ENCODE measurements at places on chromosomes 13 and 19.

- DNase-seq = no peak
These were observed 65.2 kb upstream of the PEG3 start for GRCh38 chr19:56905631-56906150.

- DNase-seq = no peak
These were observed 42.5 kb downstream of the WDFY2 start for GRCh38 chr13:51626749-51627148.

GRCh38 chr13:44191504-44192171 lies 182.0 kb upstream of the SERP2 start:
- peak; percentile 8 for DNase-seq

DNA sequence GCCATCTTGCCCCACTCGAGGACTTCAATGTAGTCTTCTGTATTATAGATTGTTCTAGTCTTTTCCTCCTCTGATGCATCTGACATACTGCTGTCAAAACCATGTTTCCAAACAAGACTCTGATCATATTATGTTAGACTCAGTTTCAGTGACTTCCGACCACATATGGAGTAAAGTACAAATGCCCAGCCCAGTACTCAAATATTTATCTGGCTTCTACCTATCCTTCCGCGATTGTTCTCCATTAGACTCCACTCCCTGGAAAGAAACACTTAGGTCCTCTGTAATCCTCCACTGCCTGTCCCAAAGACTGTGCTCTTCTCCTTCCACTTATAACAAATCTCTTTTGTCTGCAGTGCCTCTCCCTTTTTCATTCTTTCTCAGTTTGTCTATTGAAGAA lies 439.5 kb downstream of the EFNB2 start:
- no peak for DNase-seq

- DNase-seq = no peak
These were observed 389.2 kb downstream of the NDFIP2 start for GRCh38 chr13:79870123-79870522.

DNA sequence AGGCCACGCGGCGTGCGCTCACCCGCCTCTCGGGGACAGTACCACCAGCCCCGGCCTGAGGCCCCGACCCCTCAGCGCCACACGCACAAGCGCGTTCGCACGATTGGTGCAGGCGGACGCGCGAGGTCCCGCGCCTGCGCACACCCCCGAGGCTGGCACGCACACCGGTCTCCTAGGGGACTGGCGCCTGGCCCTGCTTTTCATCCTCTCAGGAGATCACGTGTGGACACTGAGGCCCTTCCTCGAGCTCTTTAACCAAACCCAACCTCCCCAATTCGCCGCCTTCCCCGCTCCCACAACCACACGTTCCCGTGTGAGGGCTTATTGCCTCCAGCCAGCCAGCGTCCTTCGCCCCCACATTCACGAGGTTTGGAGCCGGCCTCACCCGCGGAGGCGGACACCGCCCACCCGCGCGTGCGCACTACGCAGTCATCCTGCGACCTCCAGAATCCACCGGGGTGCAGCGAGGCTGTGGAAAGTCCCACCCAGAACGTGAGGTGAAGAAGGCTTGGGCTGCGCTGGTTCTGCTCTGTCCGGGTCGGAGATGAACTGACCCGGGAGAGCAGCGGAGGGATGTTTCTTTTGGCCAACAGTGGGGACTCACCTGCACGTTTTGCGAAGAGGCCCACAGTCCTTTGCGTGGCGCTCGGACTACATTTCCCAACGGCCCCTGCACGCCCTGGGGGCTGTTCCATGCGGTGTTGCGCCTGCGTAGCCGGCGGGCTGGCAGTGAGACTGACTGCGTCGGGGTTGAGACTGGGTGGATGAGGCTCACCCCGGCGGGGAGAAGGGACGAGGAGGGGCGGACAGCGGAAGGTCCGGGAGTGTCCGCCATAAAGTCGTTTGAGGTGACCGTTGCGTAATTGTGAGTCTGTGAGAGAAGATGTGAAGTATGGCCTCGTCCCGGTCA lies 539 bp upstream of the ZNF667 start:
- DNase-seq = no peak

- no peak for DNase-seq
These were observed 79.7 kb downstream of the DCT start for GRCh38 chr13:94399812-94400211.

DNA sequence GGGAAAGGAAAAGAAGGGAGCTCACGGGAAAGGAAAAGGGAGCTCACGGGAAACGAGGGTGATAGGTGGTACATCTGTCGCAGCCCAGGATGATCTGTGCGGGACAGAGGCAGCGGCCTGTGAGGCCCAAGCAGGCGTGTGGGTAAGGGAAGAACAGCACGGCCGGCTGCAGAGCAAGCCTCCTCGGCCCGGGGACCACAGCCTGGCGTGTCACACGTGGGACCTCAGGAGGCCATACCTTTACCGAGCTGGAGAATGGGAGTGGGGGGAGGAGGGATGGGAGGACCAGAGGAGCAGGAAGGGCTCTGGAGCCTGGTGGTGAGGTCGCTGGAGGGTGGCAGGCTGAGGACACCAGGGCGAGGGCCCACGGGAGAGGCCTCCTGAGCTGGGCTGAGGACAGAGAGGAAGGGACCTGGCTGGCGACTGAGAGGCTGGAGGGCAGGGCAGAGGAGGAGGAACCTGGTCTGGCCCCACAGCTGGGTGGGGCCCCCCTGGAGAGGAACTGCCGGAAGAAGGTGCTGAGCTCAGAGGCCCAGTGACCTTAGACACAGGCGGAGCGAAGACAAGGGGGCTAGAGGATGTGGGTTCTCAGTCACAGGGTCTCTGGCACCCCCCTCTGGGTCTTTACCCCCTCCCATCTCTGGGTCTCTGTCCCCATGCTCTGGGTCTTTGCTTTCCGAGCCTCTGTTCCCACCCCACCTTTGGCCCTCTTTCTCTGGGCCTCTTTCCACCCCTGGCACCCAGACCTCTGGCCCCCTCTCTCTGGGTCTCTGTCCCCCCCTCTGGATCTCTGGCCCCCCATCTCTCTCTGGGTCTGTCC lies 2.9 kb upstream of the FTL start:
- peak; percentile 19 for DNase-seq

GRCh38 chr13:73901324-73902068 lies 232.7 kb downstream of the KLF12 start:
- no peak for DNase-seq

DNA sequence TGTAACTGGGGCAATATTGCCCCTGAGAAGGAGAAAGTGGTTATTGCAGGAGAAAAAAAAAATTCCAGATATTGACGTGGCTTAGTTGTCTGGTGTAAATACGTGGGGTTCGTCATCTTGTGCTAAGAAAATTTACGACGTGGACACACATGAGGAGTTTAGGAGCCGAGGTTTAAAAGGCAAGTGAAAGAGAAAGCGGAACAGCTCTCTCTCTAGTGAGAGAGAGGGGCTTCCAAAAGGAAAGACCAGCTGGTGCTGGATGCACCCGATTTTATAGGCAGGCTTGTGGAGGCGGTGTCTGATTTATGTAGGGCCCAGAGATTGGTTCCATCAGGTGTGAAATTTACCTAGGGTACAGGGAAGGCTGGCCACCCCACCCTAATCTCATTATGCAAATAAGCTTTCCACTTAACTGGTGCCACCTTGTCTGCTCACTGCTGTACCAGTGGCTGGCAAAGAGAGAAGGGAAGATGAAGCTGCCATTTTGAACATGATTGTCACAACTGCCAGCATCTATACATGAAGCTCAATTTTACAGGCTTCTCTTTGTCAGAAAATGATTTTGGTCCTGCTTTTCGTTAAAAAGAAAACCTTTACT lies 845.1 kb downstream of the DACH1 start:
- no peak for DNase-seq

DNA sequence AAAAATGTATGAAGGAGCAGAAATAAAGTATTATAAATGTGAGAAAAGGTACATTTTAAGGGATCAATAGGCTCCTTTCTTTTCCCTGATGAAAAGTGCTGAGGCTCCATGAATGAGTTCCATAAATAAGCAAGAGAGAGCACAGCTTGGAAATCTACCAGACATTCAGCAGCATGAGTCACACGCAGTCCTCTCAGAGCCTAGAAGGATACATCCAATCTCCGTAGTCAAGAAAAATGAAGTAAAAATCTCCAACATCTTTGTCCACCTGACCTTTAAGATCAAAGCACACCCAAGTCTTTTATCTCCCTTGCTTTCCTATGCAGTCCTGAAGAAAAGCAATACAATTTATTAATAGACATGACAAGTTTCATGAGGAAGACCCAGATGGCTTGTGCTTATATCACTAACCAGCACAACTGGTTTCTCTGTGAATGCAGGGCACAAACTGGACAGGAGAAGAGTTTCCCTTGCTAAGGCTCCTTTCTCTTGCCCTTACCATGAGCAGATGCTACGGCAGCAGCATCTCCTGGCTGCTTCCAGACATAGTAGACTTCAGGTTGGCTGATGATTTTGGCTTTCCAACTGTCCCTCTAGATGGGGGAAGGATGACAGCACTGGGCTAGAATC lies 730.8 kb downstream of the EFNB2 start:
- DNase-seq = no peak

- no peak for DNase-seq
These were observed 37.5 kb upstream of the PNMA8B start for GRCh38 chr19:46533078-46533620.

DNA sequence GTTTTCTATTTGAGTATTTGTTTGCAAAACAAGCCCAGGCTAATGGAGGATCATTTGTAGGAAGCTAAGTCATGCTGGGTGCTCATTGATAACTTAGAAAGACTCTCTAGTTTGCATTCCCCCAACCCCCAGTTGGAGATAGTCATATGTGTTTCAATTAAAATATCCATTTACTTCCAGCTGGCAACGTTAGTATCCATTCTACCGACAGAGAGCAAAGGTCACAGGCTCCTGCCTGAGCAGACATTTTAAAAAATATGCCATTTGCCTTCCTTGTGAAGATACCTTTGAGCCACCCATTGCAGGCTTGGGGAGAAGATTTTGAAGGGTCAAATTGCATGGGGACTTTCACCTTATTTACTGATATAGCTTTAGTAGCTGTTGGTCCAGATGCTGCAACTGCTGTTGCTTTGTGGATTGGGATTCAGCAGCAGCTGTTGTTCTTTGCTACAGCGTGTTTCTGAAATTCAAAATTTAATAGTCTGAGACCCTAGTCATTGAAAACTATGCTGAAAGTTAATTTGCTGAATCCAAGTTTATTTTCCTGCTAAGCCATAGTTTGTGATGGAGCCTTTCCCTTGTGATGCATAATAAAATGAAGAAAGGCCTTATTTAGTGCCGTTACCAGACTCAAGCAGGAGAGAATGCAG lies 335.1 kb downstream of the GPC6 start:
- DNase-seq = no peak

DNA sequence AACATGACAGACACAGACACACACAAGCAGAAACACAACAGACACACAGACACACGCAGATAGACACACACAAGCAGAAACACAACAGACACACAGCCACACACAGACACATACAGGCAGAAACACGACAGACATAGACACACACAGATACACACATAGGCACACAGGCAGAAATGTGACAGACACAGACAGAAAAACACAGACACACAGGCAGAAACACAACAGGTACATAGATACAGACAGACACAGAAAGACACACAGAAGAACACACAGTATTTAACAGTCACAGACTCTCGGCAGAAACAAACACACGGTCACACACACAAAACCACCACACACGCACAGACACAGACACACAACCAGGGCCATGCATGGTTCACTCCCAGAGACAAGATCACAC lies 905 bp downstream of the TBXA2R start:
- no peak for DNase-seq

DNA sequence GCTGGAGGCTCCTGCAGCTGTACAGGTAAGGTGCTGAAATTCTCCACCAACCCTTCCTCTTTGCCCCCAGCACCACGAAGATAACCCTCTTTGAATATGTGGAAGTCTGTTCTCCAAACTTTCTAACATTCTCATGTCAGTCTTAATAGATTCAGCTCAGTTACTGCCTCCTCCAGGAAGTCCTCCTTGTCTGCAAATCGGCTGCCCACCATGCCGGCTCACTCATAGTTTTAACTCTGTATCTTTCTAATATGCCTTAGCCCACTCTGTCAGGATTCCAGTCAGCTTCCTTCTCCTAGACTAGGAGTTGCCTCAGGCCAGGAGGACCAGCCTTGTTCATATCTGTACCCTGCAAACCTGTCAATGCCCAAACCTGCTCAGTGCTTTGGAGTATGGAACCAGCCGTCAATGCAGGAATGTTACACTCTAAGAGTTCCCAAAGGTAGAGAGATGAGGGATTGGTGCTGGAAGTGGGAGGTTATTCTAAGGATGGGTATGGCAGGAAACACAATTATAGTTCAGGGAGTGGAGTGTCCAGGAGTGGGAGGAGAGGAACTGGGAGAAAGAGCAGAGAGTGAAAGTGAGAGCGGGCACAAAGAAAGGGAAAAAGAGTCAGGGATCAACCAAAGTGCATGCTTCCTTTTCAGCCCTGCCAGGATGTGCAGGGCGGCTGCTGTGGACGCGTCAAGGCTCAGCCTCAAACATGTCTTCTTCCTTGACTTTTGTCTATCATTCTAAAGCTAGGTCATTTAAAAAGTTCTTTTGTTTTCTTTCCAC lies 38.0 kb upstream of the ALOX5AP start:
- DNase-seq = no peak

DNA sequence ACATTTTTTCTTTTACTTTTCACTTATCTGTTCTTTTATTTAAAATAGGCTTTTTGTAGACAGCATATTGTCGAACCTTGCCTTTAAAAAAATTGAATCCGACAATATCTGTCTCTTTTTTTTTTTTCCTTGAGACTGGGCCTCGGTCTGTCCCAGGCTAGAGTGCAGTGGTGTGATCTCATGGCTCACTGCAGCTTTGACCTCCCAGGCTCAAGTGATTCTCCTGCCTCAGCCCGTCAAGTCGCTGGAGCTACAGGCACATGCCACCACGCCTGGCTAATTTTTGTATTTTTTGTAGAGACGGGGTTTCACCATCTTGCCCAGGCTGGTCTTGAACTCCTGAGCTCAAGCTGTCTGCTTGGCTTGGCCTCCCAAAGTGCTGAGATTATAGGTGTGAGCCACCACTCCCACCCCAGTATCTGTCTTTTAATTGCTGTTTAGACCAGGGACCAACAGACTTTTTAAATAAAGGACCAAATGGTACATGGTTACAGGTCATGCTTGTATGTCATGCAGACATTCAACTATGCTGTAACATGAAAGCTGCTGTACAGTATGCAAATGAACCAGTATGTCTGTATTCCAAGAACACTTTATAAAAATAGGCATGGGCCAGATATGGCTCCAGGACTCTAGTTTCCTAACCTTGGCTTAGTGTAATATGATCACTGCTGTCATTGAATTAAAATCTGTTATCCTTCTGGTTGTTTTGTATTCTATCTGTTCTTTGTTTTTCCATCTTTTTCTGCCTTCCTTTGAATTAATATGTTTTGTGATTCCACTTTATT lies 80.3 kb downstream of the GJA3 start:
- no peak for DNase-seq

DNA sequence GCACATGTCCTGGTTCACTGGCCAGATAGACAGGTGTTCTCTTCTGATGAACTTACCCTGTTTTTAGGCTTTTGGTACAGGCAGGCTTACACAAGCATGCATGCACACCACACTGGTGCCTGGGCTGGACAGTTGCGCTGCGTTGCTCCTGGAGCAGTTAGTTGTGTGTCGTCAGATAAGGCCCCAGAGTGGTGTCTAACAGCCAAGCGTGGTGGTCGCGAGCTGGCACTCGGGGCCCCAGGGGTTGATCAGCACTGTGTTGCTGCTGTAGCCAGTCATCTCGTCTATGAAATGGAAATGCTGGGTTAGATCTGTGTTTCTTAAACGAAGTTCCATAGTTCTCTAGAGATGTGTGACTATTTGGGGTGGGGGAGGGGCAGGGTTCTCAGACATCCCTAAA lies 24.6 kb upstream of the TEX29 start:
- no peak for DNase-seq

- no peak for DNase-seq
These were observed 1.5 kb downstream of the CERS1 start for GRCh38 chr19:18894254-18895037.

GRCh38 chr19:55352549-55353145 lies 1.9 kb downstream of the COX6B2 start:
- no peak for DNase-seq
